Activated CD4-positive, alpha-beta T cell treated with anti-CD3 and anti-CD28 coated beads, Interleukin-2, amount 50 U/mL, for 16 hours (primary cell): ENCODE measurements at places on chromosomes 4 and X.
A peak's percentile ranks its signal among the peaks of the same experiment; 100 is the strongest.

GRCh38 chr4:70925899-70926635 lies 23.9 kb downstream of the MOB1B start:
- DNase-seq = peak; percentile 46

DNA sequence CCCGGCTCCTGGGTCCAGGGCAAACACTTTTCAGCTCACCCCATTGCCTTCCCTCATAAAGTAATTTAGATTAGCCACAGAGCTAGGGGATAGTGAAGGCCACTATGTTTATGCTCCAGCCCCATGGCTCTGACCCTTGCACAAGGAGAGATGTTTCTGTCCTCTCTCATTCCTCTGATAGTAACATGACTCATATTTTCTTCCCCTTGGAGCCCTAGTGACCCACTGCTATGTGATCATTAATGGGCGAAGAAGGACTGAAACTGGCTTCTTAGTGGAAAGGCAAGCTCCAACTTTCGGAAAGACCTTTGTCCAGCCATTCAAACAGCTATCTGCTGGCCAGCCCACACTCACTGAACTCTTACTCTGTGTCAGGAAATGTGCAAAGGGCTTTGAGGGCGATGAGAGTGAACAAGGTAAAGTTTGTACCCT lies 12.3 kb downstream of the CLDN2 start:
- DNase-seq = no peak

DNA sequence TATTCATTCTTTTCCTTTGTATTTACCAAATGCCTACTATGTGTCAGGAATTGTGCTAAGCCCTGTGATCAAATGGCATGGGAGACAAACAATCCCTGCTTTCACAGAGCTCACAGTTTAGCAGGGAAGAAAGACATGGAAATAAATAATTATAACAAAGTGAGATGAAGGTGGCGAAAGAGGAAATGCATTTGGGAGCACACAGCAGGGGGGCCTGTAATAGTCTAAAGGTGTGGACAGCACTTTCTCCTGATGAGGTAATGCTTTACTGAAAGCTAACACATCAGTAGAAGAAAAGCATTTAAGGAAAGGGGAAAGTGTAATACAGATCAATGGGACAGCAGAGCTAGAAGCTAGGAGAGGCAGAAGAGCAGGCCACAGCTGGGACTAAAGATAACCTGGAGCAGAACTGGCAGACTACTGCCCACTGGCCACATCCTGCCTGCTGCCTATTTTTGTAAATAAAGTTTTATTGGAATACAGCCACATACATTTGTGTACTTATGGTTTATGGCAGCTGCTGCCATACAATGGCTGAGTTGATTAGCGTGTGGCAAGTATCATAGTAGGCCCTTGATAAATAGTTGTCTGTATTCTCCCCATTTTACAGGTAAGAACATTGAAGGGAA lies 67.1 kb upstream of the TAPT1 start:
- DNase-seq = no peak

DNA sequence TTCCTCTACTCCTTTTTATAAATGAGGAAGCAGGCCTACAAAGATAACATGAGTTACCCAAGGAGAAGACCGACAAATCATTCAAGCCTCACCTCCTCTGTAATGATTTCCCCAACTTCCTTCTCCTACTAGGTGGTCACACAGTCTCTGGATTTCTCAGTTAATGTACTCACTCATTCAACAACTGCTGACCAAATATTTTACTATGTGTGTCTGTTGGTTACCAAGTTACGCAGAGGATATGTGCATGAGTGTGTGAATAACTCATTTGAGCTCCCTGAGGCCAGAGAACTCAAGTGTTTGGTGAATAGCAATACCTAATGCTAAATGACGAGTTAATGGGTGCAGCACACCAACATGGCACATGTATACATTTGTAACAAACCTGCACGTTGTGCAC lies 10.4 kb downstream of the CASK start:
- no peak for DNase-seq

DNA sequence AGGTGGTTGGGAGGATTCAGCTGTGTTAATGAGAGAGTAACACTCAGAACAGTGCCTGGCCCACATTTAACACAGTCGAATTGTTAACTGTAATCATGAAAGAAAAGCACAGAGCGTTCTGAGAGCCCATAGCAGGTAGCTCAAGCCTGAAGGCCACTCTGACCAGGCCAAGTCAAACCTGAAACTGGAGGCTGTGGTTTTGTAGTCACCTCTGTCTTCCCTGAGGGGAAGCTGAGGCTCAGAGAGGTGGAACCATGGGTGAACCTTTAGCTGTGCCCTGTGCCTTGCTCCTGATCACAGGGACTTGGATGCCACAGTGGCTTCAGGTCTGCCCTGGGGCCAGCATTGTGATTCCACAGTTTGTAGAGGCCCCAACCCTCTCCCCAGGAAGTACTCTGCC lies 16.6 kb upstream of the UBA1 start:
- no peak for DNase-seq

- DNase-seq = no peak
Observed at GRCh38 chr4:153116291-153116680, 88.0 kb upstream of the TRIM2 start.

GRCh38 chr4:15233264-15233597 lies 194.6 kb upstream of the C1QTNF7 start:
- no peak for DNase-seq
